Activated naive CD4-positive, alpha-beta T cell treated with Interleukin-2 at 50 U/mL for 16 hours (primary cell): ENCODE measurements at places on chromosomes 5 and 9.
A peak's percentile ranks its signal among the peaks of the same experiment; 100 is the strongest.

GRCh38 chr9:126667190-126668055, 53.7 kb downstream of the LMX1B start:
- no peak for DNase-seq

- no peak for DNase-seq
Observed at GRCh38 chr5:130323804-130324454, 419.7 kb downstream of the CHSY3 start.

DNA sequence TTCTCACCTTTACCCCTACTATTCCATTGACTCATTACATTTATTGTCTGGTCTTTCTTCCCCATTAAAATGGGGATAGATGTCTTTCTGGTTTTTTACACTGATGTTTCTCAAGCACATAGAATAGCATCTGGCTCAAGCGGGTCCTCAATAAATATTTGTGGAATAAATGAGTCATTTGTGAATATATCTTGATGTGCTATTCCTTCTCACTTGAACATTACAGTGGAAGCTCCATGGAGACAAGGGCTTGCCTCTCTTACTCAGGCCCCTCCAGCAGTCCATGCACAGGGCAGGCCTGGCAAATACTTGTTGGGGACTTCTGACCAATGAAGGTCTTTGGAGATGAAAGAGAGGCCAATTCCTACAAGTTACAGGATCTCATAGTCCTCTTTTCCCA, 151.7 kb upstream of the TAS2R1 start:
- DNase-seq: no peak

DNA sequence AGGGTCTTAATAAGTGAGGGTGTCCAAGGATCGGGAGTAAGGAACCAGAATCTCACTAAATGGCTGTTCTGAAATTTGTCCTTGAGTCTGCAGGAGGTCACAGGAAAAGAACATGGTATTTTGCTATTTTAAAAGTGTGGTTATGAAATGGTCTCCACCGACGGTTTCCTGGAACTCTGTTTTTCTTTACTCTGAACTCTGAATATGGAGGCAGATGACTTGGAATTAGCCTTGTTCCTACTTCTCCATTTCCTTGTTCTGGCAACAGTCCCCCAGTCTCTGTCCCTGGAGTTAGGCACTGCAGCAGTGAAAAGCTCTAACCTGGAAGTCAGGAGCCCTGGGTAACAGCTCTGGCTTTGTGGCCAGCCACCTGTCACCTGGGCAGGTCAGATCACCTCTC, 46.6 kb upstream of the C5orf58 start:
- DNase-seq: no peak

DNA sequence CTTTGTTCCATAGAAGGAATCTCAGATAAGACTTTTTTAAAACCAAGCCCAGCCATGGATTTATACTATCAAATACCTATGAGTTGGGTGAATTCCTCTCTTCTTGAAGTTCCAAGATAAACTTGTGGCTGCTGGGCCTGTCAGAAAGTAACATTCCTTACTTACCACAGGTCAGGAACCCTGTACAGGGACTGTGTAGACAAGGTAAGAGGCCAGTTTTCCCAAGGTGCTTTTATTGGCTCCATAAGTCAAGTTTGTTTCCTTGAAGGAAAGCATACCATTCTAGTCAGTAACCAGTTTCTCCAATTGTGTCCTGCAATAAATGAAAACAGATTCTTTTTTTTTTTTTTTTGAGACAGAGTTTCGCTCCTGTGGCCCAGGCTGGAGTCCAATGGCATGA, 8.8 kb upstream of the CLTB start:
- DNase-seq: no peak

- no peak for DNase-seq
Observed at GRCh38 chr5:10246761-10247160, 2.9 kb downstream of the ATPSCKMT start.

DNA sequence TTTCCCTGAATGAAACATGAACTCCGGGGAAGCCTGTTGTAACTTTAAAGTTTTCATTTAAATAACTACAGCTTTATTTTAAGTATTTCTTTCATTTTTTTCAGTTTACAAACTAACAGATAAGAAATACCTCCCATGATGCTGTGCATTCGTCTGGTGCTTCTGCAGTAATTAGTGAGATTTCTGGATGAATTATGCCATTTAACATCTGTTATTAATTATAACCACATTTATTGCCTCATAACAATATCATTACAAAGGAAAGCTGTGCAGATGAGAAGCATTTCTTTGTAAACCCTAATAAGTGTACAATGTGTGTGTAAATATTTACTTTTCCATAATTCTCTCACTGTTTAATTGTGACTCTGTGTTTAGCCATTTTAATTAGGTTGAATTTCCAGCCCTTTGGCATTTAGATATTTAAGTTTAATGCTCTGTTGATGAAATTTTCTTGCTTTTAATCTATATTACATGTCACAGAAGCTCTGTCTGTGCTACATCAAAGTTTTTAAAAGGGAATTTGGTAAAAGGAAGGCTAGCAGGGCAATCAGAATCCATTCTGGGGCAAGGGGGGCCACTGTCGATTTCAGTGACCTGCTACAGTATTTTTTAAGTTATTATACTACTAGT, 418.0 kb downstream of the SPATA31D1 start:
- DNase-seq: no peak

GRCh38 chr9:76086539-76086938, 196.1 kb downstream of the PCSK5 start:
- no peak for DNase-seq

DNA sequence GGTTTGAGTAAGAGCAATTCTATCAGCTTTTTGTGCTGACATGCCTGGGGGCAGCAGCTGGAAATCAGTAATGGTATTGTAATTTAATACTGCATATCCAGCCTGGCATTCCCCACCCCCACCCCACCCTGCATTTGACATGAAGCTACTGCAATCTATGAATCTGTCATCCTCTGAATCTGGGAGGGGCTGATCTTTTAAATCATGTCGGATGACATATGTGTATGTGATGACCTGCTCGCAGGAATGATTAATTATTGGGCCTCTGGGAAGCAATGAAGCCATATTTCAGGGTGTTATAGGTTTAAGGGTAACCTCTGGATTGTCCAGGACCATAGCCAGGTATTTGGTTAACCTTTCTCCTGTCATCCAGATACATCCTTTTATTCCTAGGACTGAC, 64.6 kb upstream of the RASGRF2 start:
- DNase-seq: no peak

- no peak for DNase-seq
Observed at GRCh38 chr5:94776167-94776566, 157.7 kb downstream of the SLF1 start.

DNA sequence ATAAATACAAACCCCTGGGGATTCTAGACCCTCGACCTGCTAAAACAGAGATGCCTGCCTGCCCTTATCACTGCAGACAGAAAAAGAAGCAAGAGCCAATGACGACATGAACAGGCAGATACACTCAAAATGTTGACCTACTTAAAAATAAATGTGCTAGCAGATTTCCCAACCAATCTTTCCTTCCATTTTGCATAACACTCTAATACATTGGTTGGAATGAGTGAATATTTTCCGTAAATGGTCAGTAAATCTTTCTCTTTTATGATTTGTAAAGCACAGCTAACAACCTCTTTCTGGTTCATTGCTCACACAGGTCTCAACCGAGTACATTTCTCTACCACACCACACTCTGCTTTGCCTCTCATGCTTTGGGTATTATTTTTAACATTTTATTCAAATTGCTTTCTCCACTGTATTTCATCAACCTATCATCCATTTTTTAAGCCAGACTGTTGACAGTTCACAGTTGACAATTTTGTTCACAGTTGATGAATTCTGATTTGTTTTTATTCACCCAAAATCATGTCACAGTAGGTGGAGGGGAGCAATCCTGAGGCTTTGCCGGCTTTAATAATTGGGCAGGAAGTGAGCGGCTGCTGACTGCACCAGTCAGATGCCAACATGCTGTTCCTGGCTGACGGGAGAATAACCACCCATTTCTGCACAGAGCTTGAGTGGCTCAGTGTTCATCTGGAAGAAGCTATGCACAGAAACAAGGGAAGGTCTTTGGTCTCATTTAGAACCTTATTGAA, 426.6 kb downstream of the SPOCK1 start:
- no peak for DNase-seq

DNA sequence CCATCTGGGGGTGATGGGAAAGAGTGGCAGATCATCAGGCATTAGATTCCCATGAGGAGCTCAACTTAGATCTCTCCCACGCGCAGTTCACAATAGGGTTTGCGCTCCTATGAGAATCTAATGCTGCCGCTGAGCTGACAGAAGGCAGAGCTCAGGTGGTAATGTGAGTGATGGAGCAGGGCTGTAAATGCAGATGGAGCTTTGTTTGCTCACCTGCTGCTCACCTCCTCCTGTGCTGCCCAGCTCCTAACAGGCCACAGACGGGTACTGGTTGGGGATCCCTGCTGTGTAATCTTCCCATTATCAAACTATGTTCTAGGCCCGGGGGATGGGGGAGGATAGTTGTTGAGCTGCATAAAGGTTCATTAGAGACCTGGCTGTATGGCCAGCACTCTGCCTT, 58.4 kb downstream of the UGCG start:
- DNase-seq: no peak

DNA sequence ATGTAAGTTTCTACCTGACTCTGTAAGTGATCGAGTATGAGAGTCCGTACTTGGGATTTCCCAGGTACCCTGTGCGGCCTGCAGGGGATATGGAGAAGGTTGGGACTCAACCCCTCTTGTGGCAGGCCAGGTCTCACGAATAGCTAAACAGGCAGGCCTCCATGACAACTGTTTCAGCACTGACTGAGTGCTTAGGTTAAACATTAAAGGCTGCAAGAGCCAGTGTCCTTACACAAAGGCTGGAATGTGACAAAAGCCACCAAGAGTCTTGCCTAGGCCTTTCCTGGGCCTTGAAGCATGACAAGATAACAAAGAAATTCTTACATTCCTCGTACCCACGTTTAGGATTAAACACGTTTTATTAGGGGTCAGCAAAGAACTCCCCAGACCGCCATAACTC, 58.6 kb downstream of the THBS4 start:
- no peak for DNase-seq

- DNase-seq: no peak
Observed at GRCh38 chr5:45355189-45355992, 340.8 kb downstream of the HCN1 start.

DNA sequence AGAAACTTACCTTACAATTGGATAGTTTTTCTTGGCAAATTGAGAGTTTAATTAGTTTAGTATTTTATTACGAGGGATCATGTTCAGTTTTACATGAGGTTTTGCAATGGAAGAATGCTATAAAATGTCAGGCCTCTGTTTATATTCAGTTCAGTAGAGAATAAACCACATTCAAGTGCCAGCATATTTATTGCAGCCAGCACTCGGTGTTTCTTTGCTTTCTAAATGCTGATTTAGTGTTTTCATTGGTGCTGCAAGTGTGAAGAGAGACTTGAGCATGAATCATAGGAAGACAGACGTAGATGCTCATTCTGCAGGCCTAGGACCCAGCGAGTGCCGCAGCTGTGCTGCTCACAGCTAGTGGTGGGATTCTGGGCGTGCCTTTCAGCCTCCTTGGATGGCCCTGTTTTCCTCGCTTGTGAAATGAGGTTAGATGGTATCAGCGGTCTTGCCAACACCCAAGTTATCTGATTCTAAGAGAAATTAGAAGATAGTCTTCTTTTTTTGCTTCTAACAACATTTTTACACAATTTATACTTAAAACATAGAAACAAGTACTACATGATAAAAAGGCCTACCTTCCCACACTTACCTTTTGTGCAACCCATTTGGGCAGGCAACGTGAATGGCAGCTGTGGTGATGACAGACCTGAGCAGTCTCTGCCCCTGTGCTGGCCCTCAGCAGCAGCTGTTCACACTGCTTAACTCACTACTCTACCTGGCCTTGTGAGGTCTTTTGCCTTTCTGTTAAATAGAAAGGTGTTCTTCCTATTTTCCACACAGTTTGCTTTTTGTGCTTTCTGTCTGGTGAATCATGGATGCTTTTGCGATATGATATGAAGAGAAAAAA, 26.8 kb upstream of the TNFAIP8 start:
- peak; percentile 64 for DNase-seq

DNA sequence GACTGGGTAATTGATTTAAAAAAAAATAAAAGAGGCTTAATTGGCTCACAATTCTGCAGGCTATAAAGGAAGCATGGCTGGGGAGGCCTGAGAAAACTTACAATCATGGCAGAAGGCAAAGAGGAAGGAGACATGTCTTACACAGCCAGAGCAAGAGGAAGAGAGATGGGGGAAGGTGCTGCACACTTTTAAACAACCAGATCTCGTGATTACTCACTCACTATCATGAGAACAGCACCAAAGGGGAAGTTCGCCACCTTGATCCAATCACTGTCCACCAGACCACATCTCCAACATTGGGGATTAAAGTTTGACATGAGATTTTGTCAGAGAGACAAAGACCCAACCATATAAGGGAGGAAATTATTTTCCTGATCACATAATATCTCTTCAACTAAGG, 138.8 kb upstream of the NR4A3 start:
- DNase-seq: no peak

GRCh38 chr9:35396560-35397215, 93.2 kb upstream of the RUSC2 start:
- no peak for DNase-seq

GRCh38 chr5:7066471-7067235, 329.3 kb upstream of the ADCY2 start:
- DNase-seq: no peak

DNA sequence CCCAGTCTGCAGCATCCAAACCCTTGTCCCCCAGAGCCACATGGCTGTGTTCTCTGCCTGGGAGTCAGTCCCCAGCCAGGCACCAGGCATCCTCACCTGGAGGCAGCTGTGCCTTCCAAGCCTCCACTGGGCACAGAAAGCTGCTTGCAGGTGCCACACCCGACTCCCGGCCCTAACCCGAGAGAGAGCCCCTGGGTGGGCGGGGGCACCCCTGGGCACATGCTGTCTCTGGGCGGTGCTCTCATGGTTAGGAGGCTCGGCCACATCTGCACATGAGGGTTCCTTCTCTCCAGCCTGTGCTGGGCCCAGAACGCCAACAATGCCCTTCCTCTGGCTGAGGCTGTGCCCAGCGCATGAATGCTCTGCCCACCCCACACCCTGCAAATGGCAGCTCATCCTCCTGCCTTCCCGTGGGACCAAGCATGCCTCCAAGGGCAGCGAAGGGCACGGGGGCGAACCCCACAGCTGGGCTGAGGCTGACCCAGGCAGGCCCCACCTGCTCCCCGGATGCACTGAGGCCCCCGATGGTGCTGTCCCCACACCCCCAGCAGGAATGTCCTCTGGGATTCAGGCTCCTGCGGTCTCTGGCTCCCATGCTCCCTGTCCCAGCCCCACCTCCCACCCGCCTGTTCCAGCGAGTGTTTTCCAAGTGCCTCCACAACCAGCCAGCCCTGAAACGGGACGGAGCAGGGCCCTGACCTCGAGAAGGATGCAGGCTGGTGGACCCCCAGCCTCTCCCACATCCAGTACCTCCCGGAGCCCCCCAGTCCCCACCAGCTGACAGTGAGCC, 22.5 kb upstream of the CAMSAP1 start:
- DNase-seq: no peak

- DNase-seq: no peak
Observed at GRCh38 chr5:74409712-74410111, 230.8 kb downstream of the ENC1 start.
